ENCODE measurements at places on chromosomes 4 and X.

GRCh38 chr4:153438916-153439756 is 27.0 kb upstream of the TMEM131L start:
- DNase-seq, result peak; percentile 44

GRCh38 chrX:41932885-41933284 is 9.5 kb upstream of the CASK start:
- no peak for DNase-seq

GRCh38 chr4:71253545-71253944 is 85.3 kb upstream of the SLC4A4 start:
- DNase-seq, result no peak

DNA sequence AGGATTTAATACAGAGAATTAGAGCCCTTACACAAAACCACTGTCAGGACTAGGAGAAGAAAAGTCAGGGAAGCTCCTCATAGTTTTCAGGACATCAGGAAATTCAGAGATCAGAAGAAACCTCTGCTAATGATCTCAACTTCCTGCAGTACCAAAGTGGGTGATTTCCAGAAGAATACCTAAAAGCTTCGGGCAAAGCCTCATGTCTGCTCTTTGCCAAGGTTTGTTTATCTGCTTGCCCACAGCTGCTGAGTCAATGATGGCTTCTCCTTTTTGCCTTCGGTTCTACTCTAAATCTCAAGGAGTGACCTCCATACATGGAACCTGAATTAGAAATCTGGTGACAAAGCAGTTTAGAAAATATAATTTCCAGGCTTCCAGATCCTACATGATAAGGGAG is 68.4 kb downstream of the USP38 start:
- no peak for DNase-seq

All from activated naive CD4-positive, alpha-beta T cell treated with anti-CD3 and anti-CD28 coated beads for 36 hours (primary cell).